Stimulated activated CD4-positive, alpha-beta T cell treated with anti-CD3 and anti-CD28 coated beads, Interleukin-2, amount 100 ng/mL, for 24 hours (primary cell): ENCODE measurements at places on chromosomes 12 and 14.

- DNase-seq: no peak
These were observed 102.7 kb downstream of the SETD3 start for GRCh38 chr14:99377951-99378350.

DNA sequence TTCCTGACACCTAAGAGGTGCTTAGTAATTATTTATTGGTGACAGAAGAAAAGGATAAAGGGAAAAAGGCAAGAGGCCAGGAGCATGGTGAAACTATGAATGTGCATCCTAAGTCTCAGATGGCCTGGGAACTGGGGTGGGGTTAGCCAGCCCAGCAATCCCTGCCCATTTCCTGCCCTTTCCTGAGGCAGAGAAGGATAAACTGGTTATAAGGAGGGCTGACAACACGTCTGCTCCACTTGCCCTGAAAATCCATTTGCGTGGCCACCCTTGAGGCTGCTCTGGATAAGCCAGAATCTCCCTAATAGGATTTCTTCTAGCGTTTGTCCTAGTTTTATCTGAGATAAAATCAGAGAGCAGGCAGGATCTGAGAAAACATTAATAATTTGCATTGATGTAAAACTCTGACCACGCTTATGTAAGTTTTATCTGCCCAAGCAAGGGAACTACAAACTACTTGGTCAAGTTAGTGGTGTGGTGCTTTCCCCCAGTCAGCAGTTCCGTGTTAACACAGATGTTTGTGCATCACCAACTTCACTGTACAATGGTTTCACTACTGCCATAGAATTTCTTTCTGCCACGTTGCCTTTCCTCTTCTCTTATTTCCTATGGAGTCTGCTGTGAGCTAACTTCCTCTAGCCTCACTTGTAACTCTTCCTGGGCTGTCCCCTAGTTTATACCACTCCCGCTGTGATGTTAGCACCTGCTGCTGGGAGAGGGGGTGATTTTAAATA lies 392.7 kb downstream of the RPS29 start:
- no peak for DNase-seq

- DNase-seq: no peak
These were observed 728.8 kb downstream of the RPS29 start for GRCh38 chr14:48857366-48857765.

DNA sequence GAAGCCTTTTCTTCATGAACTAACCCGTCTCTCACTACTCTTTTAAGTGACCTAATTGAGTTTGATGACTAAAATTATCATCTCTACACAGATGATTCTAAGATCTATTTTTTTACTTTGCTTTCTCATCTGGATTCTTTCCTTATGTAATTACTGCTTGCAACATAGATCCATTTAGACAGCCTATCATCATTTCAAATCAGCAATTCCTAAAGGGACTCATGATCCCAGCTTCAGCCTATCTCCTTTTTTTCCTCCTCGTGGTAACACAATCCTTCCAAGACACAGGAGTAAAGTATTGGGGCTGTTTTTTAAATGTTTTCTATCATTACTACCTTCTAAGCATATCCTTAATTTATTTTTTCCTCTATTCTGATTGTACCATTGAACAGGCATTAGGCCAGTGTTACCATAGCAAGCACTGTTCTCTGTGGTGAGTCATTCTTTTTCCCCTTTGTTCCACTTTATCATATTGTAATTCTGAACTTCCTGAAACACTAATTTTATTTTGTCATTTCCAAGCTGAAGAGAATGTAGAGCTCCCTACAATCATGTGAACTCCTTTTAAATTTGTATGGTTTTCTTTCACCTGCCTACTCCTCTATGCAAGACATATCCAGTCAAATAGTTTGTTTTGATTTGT lies 190.4 kb upstream of the FAR2 start:
- DNase-seq: no peak

- DNase-seq: no peak
These were observed 18.1 kb downstream of the BEGAIN start for GRCh38 chr14:100568998-100569733.

- DNase-seq: no peak
These were observed 202.0 kb downstream of the BCAT1 start for GRCh38 chr12:24746864-24747263.

DNA sequence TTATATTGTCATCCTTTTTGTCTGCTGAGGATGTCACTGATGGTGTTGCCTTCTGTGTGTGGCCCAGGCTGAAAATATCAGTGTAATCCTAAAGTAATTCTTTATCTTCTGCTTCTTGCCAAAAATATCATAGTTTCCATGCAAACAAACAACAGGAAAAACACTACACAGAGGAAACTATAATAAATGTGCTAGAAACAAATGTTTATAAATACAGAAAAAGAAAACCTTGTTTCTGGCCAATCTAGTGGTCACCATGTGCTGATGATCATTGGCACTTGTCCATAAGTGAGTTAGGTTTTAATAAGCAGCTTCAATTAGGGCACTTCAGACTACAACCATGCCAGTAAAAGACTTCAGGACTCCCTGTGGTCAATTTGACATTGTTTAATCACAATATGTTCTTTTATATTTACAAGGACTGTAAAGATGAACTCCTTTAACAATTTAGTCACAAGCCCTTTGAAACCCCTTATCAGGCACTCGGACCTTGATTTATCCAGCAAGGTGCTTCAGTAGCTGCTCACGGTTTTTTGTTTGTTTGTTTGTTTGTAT lies 124.8 kb downstream of the TMTC3 start:
- no peak for DNase-seq

DNA sequence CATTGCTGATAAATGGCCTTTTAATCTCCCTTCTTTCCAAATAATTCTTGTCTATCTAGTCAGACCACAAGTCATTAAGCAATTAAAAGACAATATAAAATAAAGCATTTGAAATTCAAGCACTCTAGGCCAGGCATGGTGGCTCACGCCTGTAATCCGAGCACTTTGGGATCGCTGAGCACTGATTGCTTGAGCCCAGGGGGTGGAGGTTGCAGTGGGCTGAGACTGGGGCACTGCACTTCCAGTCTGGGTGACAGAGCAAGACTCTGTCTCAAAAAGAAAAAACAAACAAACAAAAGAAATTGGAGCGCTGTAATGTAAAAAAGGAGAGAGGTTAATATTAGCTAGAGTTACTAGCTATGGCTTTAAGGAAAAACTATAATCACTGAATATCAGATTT lies 30.5 kb upstream of the CSRP2 start:
- DNase-seq: no peak

DNA sequence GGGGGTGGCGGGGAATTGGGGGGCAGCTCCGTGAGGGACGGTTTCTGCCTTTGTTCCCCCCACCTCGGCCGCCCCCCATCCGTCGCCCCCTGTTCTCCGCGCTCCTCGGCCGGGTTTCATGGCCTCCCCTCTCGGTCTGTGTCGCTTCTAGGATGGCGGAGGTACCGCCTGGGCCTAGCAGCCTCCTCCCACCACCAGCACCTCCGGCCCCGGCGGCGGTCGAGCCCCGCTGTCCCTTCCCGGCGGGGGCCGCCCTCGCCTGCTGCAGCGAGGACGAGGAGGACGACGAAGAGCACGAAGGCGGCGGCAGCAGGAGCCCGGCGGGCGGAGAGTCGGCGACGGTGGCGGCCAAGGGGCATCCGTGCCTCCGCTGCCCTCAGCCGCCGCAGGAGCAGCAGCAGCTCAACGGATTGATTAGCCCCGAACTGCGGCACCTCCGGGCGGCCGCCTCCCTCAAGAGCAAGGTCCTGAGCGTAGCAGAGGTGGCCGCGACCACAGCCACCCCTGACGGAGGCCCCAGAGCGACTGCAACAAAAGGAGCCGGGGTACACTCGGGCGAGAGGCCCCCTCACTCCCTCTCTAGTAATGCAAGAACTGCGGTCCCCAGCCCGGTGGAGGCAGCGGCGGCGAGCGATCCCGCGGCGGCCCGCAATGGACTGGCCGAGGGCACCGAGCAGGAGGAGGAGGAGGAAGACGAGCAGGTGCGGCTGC lies 575 bp downstream of the NAA30 start:
- peak; percentile 39 for DNase-seq

DNA sequence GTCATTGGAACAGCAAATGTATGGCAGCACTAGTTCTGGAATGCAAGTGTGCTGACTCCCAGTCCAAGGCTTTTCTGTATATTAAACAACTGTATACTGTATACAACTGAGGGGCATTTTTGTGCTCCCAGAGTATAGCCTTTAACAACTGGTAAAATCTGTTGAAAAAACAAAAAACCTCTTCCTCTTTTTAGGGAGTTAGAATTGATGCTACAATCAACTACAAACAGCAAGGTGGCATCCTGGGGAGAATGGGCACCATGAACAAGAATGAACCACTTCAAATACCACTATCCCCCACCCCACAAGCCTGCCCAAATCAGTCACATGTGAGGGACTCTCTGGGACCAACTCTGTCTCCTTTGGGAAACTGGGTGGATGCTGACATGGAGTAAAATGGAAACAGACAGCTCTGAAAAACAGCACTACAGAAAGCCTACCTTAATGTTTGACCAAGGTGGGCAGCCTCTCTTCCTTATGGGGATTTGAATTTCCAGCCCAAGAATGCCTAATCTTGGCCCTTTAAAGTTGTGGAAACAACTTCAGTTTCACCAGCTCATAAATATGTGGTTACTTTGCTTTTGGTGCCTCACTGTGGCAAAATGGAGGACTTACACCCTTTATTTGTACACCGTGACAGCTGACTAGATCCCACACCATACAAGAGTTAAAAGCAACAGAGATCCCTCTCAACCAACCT lies 7.5 kb downstream of the VTI1B start:
- DNase-seq: no peak

GRCh38 chr14:70832561-70833305 lies 23.4 kb upstream of the MAP3K9 start:
- DNase-seq: no peak

DNA sequence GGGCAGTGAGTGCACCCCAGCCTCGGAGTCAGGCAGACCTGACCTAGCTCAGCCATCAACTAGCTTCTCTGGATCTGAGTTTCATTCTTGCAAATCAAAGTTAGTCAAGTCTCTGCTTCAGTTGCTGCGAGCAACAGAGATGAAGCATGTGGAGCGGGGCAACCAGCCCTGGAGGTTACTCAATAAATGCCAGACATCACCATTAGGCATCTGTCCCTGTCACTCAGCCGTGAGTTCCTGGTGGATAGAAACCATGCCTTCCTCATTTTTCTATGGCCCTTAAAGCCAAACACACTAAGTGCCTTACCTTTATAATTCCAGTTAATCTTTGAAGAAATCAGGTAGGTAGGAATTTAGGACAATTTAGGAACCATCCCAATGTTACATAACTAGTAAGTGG lies 19.3 kb downstream of the RFX4 start:
- DNase-seq: no peak

DNA sequence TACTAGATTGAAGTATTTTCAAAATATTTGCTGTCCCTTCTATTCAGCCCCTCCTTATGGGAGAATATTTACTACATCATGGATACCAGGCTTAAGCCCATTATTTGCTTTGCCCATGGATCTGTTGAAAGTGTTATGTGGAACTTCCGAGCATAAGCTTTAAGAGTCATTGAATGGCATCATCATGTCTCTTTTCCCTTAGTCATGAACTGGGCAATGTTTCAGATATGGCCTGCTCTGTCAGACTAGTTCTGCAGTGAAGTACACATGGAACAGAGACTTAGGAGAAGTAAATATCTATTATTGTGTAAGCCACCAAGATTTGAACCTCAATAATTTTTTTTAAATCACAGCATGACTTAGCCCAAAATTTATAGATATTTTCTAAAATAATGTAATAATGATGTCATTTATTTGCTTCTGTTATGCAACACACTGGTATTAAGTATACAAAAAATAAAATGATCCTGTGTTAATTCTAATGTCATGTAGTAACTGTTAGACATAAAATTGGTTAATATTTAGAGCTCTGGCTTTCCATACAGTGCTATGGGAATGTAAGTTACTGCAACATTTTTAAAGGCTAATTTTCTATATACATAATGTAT lies 1097.3 kb downstream of the SLC16A7 start:
- no peak for DNase-seq

- DNase-seq: no peak
These were observed 71.3 kb upstream of the DDX11 start for GRCh38 chr12:31002361-31002725.

- no peak for DNase-seq
These were observed 8.3 kb downstream of the NDRG2 start for GRCh38 chr14:21016413-21017190.

GRCh38 chr12:26874501-26875296 lies 41.7 kb upstream of the ITPR2 start:
- no peak for DNase-seq

GRCh38 chr12:60935981-60936761 lies 1324.0 kb upstream of the USP15 start:
- DNase-seq: no peak

DNA sequence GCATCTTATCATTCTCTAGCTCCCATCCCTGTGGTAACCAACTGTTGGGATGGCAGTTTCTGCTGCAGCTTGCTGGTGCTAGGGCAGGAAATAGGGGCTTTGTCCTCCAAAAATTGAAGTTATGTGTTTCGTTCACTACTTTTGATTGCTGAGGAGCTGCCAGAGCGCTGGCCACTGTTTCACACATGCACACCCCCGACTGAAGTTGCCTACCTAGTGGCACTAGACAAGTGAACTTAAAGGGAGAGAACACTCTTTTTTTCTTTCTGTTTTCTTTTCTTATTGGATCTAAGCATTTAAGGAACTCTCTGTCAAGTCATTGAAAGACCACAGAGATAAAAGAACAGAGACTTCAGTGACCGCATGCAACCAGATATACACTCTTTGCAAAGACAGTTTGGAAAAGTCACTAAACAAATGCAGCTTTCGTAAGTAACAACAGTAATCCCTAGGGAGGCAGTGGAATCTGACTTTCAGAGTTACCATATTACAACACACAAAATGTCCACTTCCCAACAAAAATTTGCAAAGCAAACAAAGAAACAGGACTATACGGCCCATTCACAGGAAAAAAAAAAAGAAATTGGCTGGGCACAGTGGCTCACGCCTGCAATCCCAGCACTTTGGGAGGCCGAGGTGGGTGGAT lies 12.0 kb downstream of the TFCP2 start:
- DNase-seq: no peak

GRCh38 chr12:29287622-29288021 lies 93.3 kb downstream of the ERGIC2 start:
- no peak for DNase-seq

DNA sequence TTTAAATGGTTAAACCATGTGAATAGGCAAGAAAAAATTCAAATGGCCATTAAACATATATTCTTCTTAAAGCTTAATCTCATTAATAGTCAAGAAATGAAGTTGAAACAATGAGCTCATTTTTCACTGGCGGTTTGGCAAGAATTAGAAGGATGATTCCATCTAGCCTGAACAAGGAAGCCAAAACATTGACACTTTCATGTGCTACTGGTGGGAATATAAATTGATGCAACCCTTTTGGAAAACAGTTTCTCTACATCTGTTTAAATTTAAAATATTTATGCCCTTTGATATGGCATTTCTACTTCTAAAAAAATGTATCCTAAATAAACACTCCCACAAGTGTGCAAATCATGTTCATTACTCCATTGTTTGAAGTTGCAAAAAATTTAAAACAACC lies 174.7 kb upstream of the HIF1A start:
- no peak for DNase-seq

DNA sequence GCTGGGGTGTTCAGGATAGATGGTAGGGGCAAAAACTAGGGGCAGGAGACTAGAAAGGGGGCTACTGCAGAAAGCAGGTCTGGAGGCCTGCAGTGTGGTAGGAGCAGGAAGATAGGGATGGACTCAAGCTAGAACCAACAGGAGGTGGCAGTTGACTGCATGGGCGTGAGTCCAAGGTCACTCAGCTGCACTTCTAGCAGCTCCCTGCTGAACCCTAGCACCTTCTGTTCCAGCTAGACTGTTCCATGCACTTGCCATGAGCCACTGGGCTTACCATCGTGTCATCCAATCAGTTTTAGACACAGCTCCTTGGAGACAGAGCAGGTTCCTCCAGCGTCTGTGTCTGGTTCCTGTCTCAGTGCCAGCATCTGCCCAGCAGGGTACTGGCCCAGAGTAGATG lies 11.3 kb upstream of the KRT8 start:
- DNase-seq: no peak
